Astrocyte (in vitro differentiated cells and primary cell): ENCODE measurements at places on chromosomes 13 and 19.

- peak; percentile 10 for DNase-seq
Observed at GRCh38 chr13:81184556-81185265, 843.8 kb upstream of the SPRY2 start.

GRCh38 chr13:48726711-48727110, 73.0 kb downstream of the CYSLTR2 start:
- DNase-seq: no peak

- peak; percentile 15 for DNase-seq
Observed at GRCh38 chr19:8209462-8210378, 550 bp downstream of the CERS4 start.

DNA sequence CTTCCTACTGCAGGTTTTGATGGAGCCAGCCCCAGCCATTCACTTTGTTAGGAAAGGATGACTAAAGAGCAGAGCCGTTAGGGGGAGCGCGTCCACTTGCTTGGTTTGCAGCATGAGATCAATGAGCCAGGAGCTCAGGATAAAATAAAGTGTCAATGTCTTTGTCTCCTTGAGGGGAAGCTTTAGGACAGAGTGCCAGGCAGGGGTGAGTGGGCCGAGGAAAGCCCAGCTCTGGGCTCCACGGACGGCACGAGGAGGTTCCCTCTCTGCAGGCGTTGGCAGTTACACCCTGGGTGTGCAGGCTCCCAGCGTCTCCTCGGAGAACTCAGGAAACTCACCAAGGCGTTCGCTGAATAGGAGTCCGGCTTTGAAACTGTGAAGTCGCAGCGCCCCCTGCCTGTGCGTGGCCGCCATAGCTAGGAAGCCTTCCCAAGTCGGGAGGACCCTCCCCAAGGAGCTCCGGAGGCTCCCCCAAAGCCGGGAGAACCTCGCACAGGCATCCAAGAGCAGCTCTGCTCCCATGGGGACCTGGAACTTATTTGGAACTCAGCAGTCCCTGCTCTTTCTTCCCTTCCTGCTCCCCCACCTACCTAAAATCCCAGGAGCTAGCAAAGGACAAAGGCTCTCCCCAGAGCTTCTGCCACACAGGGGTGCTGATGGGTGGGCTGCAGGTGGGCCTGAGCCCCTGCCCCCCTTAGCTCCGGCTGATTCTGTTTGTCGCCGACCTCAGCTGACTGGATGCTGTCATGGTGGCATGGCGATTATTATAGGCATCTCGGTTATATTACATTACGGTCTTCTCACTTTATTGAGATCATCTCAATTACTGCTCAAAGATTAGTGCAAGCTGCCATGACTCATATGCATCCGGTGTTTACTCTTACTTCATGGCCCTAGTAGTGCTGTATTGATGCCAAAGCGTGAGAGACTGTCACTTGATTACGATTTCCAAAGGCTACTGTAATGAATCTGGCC, 34.4 kb downstream of the GSX1 start:
- peak; percentile 63 for DNase-seq

DNA sequence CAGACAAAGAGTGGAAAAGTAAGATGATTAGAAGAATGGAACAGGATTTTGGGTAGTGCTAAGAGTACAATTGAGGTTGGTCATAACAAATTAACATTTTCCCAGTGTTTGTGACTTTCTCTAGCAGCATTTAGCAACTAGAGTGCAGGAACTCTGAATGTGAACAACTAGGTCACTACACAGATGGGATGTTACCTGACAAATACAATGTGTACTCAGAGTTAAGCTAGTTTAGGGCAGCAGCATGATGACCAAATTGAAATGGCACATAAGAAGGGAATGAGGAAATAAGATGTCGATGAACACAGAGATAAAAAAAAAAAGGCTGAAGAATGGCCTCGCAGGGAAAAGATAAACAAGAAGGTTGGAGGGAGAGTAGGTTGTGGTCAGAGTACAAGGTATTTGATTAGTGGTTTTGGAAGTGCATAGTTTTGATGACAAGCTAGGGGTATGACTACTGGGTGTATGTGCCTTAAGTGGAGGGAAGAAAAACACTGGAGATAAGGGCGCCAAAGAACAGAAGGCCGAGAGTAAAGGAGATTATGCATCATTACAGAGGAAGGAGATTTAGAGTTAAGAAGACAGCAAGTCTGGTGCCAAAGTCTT, 381.1 kb downstream of the FGF14 start:
- peak; percentile 72 for DNase-seq

DNA sequence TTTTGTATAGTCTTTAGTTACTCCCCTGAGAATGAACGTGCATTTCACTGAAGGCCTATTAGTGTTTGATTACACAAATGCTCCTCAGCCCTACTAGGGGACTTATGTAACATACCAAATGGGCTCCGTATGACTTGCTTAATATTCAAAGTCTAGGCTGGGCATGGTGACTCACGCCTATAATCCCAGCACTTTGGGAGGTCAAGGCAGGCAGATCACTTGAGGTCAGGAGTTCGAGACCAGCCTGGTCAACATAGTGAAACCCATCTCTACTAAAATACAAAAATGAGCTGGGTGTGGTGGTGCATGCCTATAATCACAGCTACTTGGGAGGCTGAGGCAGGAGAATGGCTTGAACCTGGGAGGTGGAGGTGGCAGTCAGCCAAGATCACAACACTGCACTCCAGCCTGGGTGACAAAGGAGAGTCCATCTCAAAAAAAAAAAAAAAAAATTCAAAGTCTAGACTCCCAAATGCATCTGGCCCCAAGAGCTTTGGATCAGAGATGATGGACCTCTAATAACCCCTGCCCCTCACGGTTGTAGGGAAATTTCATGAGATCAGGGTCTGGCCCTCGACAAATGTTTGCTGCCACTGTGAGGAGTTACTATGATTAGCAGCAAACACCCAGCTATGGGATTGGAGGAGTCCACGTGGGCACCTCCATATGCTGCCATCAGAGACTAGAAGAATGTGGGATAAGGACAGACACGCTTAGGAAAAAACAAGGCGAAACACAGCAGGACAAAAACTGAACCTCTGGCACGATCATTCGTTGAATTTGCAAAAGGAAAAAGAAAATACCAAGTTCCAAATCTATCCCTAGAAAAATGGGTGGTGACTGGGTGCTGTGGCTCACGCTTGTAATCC, 4.6 kb downstream of the FBXO17 start:
- DNase-seq: no peak

- peak; percentile 86 for DNase-seq
Observed at GRCh38 chr19:55640577-55641425, at the start of gene ZNF580. Gene ZNF580, plus strand, starts transcription at chr19:55641002. Its CDS starts 1,507 bp downstream, at chr19:55642509.

DNA sequence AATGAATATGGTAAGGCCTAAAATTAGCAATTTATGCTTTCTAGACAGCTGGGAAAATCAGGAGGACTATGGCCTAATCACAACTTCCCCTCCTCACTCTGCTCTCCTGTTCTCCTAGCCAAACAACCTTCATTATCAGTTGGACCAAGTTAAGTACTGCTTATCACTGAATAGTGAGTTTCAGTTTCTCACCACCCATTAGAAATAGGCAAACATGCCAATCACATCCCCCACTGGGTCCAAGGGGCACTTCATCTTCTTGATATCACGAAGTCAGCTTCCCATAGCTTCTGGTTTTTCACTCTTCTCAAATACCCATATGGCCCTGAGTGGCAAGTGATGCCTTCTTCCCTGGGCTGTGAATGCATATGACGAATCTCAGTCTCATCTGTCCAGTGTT, 689.6 kb downstream of the SLITRK5 start:
- DNase-seq: no peak

DNA sequence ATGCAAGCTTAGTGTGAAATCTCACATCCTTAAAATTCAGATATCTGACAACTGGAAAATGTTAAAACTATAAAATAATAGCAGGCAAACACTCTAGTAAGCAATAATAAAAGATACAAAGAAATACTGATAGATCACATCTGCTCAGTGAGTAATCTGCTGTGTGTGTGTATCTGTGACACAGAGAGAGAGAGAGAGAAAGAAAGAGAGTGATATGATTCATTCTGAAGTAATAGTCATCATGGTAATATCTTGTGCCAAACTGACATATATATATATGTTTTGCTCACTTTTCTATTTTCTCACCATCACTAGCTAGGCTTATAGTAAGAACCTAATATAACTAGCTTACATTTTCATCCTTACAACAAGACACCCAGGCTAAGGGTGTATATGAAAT, 288.0 kb upstream of the SLITRK6 start:
- peak; percentile 9 for DNase-seq

DNA sequence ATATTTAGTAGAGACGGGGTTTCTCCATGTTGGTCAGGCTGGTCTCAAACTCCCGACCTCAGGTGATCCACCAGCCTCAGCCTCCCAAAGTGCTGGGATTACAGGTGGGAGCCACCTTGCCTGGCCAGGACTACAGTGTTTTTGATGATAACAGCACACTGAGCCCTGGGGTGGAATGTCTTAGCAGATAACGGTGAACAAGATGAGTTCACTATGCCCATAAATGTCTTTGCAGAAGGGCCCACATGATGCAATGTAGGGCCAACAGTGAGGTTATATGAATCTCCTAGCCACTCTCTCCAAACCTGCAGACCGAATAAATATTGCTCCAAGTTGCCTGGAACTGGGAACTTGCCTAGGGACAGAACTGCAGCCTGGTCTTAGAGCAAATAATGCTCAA, 235.1 kb downstream of the COG6 start:
- DNase-seq: no peak

GRCh38 chr13:80664950-80665349, 324.0 kb upstream of the SPRY2 start:
- DNase-seq: no peak

- no peak for DNase-seq
Observed at GRCh38 chr13:100301418-100301817, 212.5 kb downstream of the PCCA start.

DNA sequence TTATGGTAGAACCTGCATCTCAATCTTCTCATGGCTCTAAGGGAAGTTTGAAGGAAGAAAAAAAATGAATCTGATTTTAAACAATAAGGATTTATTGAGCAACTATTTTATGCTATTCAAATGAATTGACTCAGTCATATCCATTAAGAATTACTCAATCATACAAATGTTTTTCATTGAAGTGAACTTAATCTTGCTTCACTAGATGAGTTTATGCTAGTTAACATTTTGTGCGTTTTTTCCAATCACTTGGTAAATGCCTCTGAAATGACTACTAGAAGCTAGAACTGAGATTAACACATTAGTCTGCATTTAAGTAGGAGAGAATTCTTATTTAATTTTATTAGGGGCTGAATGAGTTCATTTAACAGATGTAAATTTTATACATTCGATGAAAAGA, 25.2 kb downstream of the RXFP2 start:
- DNase-seq: no peak

DNA sequence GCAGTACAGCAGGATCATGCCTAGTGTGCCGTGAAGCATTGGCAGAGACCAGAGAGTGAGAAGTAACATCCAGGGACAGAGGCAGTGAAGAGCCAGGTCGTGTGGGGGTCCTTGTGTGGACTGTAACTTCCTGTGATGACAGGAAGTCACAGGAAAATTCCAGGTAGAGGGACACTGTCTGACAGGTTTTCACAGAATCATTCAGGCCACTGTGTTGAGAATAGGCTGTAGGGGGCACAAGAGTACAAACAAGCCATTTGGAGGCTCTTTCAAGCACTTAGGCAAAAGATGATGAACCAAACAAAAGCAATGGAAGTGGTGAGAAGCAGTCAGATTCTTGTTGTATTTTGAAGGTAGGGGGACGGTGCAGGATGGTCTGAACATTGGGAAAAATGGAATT, 46.4 kb downstream of the N4BP2L1 start:
- peak; percentile 1 for DNase-seq

- no peak for DNase-seq
Observed at GRCh38 chr13:45695198-45695730, 6.9 kb upstream of the CBY2 start.

GRCh38 chr13:48222358-48223301, 10.4 kb upstream of the ITM2B start:
- no peak for DNase-seq

DNA sequence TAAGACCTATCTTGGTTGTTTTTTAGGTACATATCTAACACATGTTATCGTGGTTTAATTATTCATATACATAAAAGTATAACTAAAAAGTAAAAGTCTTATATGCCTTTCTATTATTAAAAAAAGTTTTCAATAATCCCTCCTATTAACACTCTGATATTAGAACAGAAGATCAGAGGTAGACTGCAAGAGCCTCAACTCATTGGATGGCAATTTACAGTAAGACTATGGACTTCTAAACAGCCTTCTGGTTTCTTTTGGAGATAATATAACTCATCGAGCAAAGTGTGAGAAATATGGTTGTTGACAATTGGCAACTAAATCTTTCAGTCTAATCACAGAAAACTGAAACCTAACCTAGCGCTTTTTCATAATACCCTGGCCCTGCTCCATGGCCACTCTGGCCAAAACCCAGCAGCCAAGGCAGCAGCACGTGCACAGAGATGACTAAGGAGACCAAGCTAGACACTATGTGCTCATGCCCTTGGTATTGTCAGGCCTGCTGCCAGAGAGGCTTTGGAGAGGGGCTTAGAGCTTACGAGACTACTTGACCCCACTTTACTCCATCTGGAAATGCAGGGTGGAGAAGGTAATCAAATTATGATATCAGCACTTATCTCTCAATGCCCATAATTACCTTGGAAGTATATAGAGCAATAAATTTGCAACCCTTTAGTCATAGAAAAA, 40.6 kb upstream of the EEF1AKMT1 start:
- peak; percentile 92 for DNase-seq
